ENCODE measurements at places on chromosomes 13 and 19.

- DNase-seq: no peak
Observed at GRCh38 chr19:5690955-5691821, 1.1 kb downstream of the RPL36 start.

DNA sequence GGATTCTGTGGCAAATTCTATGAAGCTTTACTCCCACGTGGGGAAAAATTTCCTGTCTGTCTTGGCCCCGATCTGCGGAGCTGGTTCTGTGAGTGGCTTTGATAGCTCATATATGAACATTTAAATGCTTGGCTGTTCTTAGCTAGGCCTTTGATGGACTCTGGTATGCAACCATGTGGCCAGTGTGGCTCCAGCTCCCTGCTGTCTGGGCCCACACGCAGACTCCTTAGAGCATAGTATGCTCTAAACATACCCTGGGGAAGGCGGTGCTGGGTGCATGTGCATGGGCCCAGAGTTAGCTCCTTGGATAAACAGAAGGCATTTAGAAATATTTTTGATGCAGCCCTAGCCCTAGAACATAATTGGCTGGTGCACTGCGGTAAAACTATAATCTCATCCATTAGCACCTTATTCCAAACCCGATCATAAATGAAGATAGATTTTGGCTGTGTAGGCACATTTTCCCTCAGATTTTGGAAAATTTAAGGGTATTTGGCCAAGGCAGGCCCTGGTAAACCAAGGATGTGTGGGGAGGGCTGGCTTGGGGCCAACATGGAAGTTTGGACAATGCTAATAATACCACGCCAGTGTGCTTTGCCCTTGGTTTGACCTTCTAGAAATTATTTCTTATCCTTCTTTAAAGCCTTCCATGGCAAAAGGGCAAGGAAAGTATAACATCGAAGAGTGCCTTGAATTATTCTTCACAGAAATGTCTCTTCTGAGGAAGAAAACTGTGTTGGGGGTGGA is 153.5 kb downstream of the LMO7 start:
- no peak for DNase-seq

DNA sequence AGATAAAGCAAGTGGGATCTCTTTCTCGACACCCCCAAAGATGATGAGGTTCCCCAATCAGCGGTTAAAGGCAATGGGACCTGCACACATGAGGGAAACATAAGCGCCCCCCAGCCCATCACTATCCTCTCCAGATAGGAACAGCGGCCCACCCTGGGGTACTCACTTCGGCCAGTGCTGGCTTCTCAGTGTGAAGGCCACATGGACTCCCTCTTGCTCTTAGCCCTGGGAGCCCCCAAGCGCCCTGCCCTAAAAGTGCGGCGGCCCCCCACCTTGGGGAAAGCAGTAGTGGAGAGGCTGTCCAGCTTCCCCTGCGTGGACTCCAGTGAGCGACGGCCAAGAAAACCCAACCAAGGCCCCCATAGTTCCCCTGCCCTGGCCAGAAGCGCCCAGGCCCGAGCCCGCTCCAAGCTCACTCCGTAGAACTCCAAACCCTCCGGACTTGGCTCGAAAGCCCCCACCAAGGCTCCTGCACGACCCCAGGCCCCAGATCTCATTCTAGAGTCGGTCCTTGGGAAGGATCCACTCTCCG is 1.0 kb downstream of the CACNA1A start:
- no peak for DNase-seq

- no peak for DNase-seq
Observed at GRCh38 chr19:13633109-13633508, 126.8 kb upstream of the CACNA1A start.

DNA sequence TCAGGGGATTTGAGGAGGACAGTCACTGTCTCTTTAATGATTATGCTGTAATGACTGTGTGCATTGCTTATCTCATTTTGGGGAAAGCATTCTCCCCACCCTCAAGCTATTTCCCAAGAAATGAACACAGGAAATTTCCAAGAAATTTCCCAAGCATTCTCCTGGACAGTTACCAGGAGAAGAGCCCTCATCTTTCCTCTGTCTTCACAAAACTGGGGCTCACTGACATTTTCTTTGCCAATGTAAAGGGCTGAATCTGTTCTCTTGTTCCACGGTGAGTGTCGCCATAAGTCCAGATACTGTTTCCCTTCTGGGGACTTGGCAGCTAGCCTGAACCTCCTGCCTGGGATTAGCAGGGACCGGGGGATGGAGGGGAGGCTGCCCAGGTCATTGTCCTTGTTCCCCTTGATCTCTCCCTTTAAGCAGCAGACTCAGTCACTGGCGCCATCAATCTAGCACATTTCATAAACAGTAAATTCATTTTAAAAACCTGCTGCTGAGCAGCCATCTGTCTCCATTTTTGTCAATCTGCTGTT is 172.8 kb downstream of the DNAJC15 start:
- no peak for DNase-seq

GRCh38 chr13:84038001-84038400 is 155.7 kb upstream of the SLITRK1 start:
- no peak for DNase-seq

GRCh38 chr19:40360020-40360707 is 11.7 kb downstream of the PLD3 start:
- no peak for DNase-seq

- no peak for DNase-seq
Observed at GRCh38 chr13:53601113-53601512, 572.5 kb downstream of the OLFM4 start.

- no peak for DNase-seq
Observed at GRCh38 chr13:112885782-112886268, 83.2 kb upstream of the MCF2L start.
